ENCODE measurements at places on chromosomes 5 and 9. TPM values are rescaled to one million over a fixed set of nuclear protein-coding genes. Genes with fewer than 3 reads are reported as not detected.

DNA sequence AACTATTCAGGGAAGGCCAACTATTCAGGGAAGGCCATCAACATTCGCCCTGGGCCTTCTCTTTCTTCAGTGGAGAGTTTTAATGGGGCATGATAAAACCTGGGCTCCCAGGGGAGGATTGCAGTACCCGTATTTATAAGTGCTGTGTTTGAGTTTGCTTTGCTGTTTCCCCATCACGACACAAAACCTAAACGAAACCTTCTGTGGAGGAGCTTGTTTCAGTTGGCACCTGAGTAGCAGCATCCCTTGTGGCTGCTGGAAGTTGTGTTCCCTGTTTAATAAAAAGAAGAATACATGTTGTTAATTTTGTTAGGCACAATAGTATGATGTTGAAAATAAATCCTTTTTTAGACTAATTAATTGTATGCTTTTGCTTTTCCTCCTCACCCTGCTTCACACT lies 8.3 kb downstream of the WDR31 start:
- no peak for DNase-seq

DNA sequence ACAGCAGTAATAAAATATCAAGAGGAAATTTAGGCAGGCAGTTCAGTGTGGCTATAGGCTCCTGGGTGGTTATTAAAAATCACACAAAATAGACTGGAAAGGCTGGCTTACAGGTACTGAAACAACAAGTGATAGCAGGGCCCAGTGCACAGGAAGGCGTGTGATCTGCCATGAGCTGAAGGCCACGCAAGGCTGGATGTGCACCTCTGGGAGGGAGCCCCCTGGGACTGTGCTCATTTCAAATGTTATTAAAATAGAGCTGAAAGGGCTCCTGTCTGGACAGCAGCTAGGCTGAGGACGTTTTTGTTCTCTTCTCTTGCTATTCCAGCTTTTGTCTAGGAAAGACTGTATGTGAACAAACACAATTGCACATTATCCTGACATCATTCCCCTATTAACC lies 324.3 kb upstream of the RFX3 start:
- no peak for DNase-seq

DNA sequence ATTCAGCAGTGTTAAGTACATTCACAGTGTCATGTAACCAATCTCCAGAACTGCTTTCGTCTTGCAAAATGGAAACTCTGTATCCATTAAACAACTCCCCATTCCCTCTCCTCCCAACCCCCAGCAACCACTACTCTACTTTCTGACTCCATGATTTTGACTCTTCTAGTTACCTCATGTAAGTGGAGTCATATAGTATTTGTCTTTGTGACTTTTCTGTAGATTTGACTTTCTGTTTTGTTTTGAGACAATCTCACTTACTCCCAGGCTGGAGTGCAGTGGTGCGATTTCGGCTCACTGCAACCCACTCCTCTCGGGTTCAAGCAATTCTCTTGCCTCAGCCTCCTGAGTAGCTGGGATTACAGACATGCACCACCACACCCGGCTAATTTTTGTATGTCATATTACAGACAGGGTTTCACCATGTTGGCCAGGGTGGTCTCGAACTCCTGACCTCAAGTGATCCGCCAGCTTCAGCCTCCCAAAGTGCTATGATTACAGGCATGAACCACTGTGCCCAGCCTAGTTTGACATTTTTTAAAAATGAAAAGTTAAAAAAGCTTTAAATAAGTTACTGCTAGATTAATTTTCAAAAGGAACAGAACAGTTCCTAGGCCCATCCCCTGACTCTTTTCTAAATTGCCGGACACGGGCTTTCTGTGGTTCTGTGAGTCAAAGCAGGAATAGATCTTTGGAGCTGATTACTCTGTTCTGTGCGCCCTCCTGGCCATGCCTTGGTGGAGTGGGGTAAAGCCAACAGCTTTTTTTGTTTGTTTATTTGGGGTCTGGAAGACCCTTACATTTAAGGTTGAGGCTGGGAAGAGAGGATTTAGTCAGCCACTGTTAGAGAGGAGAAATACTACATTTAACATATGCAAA lies 59.3 kb downstream of the RALGPS1 start:
- no peak for DNase-seq

GRCh38 chr9:93187574-93187973 lies 3.6 kb downstream of the WNK2 start:
- no peak for DNase-seq

DNA sequence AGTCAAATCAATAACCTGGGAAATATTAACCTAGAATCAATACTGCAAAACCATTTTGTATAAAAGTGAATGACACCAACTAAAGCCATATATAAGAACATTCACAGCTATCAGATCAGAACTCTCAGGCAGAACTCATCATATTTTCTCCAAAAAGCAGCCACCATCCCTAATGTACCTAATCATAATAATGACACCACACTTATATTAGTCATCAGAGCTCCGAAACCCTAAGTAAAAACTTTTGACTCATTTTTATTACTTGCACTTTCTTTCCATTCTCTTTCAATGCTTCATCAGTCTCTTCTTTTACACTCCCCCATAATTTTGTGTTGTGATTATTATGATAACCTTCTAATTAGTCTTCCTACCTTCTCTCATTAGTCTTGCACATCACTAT lies 45.3 kb downstream of the INSL6 start:
- no peak for DNase-seq

GRCh38 chr5:132455614-132456115 lies 34.9 kb downstream of the IRF1 start:
- peak; percentile 58 for DNase-seq

GRCh38 chr9:80175286-80176150 lies 603.8 kb downstream of the TLE4 start:
- peak; percentile 67 for DNase-seq

- DNase-seq, result no peak
Measured at GRCh38 chr9:113238202-113238858, 17.0 kb downstream of the SLC31A1 start.

GRCh38 chr5:58127255-58128220 lies 332.3 kb downstream of the PLK2 start:
- DNase-seq, result no peak

GRCh38 chr5:56763711-56764466 lies 51.5 kb upstream of the MAP3K1 start:
- DNase-seq, result no peak

- no peak for DNase-seq
Measured at GRCh38 chr5:139976703-139977102, 66.4 kb downstream of the NRG2 start.

- no peak for DNase-seq
Measured at GRCh38 chr5:156121234-156121633, 205.7 kb upstream of the SGCD start.

DNA sequence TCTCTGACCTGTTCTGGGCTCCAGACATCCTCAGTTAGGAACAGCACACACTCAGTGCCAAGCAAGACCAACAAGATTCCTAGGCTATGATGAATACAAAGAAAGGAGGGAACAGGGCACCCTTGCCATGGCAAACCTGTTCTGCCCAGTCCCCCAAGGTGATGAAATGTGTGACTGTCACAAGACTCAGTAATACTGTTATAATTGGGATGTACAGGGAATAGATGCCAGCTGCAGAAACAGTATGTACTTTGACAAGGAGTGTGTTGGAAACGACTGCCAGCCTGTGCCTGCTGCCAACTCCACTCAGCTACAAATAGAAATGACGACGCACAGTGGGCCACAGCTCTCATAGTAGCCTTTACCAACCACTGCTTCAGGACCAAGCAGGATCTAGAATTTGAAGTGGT lies 453.0 kb downstream of the EFNA5 start:
- DNase-seq, result no peak

- DNase-seq, result peak; percentile 98
Measured at GRCh38 chr9:126719618-126720031, 85.2 kb upstream of the ZBTB43 start.

GRCh38 chr9:106450549-106450948 lies 412.4 kb upstream of the ZNF462 start:
- DNase-seq, result no peak

DNA sequence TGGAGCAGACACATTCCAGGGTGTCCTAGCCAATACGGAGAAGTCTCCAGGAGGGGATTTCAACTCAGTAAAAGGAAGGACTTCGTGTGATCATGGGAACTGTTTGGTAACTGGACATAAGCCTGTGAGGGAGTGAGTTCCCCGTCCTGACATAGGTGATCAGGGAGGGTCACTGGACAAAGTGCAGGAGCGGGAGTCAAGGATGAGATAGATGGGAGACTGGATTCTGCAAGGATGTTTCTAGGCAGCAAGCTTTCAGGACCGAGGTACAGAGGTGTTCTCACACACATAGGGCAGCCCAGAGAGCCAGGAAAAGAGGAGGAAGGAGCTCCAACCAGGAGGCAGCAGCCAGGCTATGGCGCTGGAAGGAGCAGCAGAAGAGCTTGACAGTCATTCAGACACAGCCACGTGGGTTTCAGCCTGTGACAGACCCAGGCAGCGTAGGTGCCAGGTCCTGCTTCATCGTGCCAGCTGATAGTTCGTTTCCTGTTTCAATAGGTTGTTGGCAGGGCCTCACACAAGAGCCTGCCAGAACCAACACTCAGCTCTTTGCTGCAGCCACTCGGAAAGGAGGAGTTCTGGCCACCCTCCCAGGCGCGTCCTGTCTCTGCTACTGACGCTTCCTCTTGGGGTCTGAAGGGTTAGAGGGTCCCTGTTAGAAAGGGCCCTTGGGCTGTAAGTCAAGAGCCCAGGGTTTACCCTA lies 84.1 kb downstream of the AMBP start:
- no peak for DNase-seq

DNA sequence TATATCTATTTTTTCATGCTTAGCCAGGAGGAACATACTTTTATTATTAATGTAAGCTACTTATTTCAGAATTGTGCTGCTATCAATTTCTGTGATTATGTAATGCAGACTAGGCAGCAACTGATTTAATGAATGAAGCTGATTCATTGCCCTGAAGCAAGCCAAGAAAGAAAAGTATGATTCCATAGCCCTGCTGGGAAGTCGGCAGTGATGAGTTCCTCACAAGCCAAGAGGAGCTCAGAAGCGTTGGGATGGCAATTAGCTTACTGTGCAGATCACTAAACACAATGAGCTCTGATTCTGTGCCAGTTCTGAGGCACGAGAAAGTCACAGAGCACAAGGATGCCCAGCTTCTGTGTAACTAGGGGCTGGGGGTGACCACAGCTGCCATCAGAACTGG lies 254.3 kb upstream of the KLF9 start:
- DNase-seq, result no peak

- DNase-seq, result no peak
Measured at GRCh38 chr5:126074538-126074937, 348.7 kb upstream of the GRAMD2B start.

GRCh38 chr9:127628758-127629467 lies 16.8 kb downstream of the STXBP1 start:
- DNase-seq, result no peak

DNA sequence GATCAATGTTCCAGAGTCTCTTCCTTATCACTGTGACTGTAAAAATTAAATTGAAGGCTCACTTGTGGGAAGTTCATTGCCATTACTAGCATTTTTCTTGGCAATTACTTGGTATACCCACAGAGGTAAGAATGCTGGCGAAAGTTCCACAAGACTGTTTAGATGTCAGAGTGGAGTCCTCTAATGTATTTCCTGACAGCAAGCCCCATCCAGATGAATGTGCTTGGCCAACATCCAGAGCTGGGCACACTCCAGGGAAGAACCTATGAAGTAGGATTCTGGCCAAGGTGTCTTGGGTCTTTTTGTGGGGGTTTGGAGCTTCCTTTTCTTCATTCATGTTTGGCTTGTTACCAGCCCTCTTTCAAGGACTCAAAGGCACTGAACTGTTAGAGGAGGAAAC lies 473.6 kb downstream of the DMAC1 start:
- no peak for DNase-seq

DNA sequence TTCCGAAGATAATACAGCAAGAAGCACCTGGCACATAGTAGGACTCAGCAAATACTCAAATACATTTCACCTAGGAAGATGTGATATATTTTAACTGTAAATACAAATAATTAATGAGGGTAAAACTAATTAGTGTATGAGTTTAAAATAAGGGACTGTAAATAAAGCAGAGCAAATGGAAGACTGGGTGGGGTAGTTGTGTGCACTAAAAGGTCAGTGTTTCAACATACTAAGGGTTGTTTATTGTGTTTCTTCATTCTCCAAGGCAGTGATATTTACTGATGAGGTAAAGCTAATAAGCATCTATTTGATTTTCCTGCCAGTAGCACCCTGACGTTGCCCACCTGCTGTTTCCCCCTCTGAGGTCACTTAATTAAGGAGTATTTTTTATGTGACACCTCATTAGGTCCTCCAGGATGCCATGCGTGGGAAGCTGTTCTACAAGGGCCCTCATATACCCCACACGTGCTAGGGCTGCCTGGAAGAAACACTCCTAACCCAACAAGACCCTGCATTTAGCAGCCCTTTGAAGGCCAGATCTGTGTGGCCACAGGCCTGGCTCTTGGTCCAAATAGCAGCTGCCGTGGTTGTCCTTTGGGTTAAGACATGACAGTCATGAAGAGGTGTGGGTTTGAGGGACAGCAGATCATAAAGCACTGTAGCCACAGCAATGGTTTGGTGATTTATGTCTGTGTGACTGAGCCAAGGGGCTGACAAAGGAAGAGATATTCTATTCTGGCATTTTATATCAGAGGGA lies 97.5 kb upstream of the RPS23 start:
- no peak for DNase-seq

GRCh38 chr9:121709798-121710197 lies 58.4 kb downstream of the DAB2IP start:
- DNase-seq, result no peak

DNA sequence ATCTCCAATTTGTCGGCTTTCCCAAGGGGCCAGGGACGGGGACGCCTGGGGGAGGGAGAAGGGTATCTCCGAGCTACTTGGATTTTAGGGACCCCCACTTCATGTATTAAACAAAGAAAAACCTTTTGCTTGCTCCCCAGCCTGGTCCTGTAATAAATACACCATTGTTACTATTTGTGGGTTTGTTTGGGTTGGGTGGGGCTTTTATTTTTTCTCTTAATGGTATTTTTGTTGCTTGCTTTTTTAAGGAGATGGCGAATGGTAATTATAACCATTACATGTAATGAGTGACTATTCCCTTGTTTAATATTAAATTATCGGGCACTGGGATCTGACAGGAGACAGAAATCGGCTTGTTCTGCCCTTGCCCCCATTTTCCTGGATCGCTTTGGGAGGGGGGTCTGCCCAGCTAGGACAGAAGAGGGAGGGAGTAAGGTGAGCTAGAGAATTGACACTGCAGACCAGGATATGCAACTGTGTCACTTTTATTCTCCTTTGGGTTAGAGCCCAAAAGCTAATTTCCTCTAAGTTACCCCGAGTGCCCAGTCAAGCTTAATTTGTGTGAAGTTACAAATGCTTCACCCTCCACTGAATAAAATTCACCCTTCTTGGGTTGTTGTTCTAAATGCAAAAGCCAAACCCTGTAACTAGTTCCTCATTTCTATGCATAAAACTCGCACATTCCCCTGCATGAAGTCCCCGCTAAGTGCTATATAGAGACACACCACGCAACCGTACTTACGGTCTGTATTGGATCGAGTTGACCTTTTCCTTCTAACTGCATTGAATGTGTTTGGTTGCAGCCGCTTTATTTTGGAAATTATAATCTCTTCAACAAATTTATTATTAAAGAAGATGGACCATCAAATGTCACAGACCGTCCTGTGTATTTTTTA lies 1.6 kb upstream of the ZNF608 start:
- no peak for DNase-seq

The SV2C gene
- total RNA-seq, result 0.12 TPM

The HTR4 gene
- not detected for total RNA-seq

The PCDHB3 gene
- 15.3 TPM for total RNA-seq

The ZBED3 gene
- 8.0 TPM for total RNA-seq

The TRAPPC13 gene
- total RNA-seq, result 20.1 TPM

The FREM1 gene
- total RNA-seq, result 3.1 TPM

The ABLIM3 gene
- 2.2 TPM for total RNA-seq

The SLC36A3 gene
- not detected for total RNA-seq

The KDM4C gene
- total RNA-seq, result 43.8 TPM

The CMBL gene
- 23.3 TPM for total RNA-seq

The HK3 gene
- total RNA-seq, result not detected

The SCGB3A2 gene
- 36.1 TPM for total RNA-seq

Measured in GM23338 (cell line).